Ascending aorta (tissue), 2 donors: ENCODE measurements at places on chromosomes 2 and 18. TPM values are rescaled to one million over a fixed set of nuclear protein-coding genes. Genes with fewer than 3 reads are reported as not detected.

DNA sequence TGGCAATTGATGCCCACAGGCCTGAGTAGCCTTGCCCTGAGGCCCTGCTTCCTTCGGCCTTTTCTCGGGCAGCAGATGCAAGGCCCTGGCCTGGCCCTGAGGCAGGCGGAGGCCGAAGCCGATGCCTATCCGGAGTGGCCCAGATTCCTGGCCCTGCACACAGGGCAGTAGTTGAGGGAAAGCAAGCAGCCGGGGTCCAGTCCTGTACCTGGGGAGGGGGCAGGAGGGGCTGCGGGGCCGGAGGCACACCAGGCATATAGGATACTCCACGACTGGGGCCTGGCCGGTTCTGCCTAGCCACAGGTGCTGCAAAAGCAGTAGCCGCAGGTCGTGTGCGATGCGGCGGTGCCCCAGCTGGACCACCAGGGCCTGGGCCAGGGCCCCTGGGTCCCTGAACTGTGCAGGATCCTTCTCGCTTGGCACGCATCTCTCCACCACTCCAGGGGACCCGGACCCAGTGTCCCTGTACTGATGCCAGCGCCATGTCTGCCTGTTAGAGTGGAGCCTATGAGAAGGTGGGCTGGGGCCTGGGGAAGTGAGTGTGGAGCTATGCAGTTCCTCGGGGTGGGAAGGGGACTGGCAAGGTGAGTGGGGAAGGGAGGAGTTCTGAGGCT, 1.8 kb downstream of the PRR30 start:
- DNase-seq, result no peak

- DNase-seq, result no peak
Measured at GRCh38 chr2:79375817-79376216, 137.0 kb upstream of the CTNNA2 start.

- no peak for DNase-seq
Measured at GRCh38 chr2:13128139-13128538, 411.4 kb downstream of the TRIB2 start.

- no peak for DNase-seq
Measured at GRCh38 chr18:44853430-44853829, 172.7 kb downstream of the SETBP1 start.

DNA sequence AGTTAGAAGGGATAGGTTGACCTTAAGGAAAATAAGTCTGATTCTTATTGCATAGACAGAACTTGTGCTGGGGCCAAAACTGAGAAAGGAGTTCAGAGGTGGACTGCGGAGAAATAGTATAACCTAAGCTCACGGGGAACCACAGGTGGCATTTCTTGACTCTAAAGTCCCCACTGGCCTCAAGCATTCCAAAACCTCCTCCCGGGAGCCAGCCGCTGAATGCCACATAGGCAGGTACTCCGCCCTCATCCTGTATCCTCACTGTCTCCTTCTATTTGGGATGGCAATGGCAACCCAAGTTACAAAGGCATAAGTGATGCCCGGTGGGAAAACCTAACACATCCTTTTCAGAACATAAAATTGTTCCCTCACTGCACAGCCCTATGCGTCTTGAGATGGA, 173.0 kb downstream of the SP3 start:
- DNase-seq, result no peak

GRCh38 chr2:75503048-75503607, 57.6 kb downstream of the EVA1A start:
- no peak for DNase-seq

DNA sequence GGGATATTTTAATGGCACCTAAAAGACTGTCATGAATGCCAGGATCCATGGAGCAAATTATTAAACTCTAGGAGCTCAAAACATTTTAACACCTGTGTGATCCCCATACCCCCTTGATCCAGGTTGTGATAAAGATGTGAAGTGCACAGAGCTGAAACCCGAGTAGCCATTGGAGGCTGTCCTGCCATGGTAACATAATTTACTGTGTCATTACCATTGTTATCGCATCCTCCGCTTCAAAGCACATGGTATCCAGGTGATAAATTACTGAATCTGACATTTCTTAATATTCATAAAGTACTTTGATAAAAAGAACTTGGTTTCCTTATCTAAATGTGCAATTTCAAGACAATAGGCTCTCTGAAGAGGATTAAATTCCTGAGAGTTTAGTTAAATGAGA, 109.3 kb downstream of the CHST9 start:
- no peak for DNase-seq

GRCh38 chr2:223643309-223643708, 41.1 kb upstream of the SCG2 start:
- DNase-seq, result no peak

DNA sequence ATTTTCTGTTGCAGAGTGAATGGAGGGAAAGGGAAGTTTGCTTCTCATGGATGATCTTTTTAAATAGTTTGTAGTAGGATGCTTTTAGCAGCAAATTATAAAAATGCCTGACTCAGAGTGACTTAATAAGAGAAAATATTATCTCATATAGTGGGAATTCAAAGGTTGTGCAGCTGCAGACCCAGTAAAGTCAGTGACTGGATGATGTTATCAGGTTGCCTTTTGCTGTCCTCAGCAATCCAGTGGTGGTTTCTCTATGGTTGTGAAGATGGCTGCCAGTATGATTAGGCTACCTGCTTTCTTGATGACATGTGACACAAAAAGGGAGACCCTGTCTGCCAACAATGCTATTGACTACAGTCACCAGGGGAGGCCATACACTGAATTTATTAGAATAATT, 184.8 kb downstream of the DIS3L2 start:
- no peak for DNase-seq

- no peak for DNase-seq
Measured at GRCh38 chr2:112482309-112483041, 519 bp downstream of the TTL start.

DNA sequence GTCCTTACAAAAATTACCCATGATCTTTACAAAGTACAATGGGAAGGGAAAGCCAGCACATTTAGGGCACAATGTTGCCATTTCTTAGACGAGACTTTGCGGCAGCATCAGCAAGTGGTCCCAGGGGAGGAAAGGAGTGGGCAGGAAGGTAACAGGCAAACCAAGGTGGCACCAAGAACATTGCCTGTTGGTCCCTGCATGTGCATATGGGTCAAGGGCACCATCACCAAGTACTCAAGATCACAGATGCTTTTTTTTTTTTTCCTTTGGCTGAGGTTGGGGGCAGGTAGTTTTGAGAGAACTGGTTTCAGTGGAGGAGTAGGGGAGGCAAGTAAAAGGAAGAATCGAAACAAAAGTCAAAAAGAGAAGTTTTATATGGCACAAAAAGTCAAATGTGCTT, 752 bp upstream of the CYTIP start:
- no peak for DNase-seq

- no peak for DNase-seq
Measured at GRCh38 chr18:37889963-37890362, 324.4 kb upstream of the CELF4 start.

- DNase-seq, result no peak
Measured at GRCh38 chr2:236809716-236810115, 240.1 kb downstream of the ACKR3 start.

GRCh38 chr2:11552260-11552638, 18.4 kb downstream of the GREB1 start:
- no peak for DNase-seq

DNA sequence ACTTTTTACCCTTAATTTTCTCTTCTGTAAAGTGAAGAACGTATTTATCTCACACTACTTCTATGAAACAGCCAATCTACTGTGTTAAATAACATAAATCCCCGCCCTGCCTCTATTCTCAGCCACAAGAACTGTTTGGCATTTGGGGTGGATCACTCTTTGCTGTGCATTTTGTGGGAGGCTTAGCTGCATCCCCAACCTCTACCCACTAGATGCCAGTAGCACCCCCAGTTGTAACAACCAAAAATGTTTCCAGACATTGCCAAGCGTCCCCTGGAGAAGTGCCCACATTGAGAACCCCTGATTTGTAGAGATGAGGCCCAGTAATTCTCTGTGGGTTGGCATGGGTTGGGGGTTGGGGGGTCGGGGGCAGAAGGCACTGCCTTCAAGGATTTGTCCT, 94.7 kb upstream of the BOD1L2 start:
- no peak for DNase-seq

GRCh38 chr2:127739800-127740199, 38.5 kb downstream of the SFT2D3 start:
- no peak for DNase-seq

DNA sequence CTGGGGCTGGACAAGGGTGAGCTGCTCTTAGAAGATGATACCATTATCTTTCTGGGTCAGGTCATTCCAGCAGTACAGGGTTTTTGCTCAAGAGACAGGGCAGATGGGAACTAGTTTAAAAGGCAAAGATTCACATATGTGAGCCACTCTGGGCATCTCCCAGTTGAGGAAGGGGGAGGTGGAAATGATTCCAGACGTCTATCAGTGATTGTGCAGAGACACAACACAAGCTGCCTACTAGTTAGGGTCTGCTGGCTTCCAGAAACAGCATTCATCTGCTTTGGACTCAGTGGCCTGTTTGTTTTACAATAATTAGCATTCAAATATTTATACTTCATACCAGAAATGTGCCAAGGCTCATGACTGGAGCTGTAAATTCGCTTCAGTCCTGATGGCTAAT, 32.3 kb downstream of the ST6GAL2 start:
- no peak for DNase-seq

GRCh38 chr2:226799976-226800940, 638 bp upstream of the IRS1 start:
- no peak for DNase-seq

DNA sequence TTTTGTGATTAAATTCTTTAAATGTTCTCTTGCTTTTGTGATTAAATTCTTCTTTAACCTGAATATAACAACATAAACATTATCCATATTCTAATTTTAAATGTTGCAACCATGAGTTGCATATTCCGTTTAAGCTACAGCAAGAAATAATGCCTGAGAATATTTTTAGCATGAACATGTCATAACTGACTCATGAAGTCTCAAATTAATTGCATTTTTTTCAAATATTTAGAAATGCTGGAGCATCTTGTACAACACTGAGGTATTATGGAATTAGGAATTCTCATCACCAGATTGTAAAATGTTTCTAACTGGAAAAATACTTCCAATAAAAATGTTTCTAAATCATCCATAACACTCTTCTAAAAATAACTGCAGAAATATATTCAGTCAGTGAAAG, 14.7 kb downstream of the ROCK2 start:
- DNase-seq, result no peak

DNA sequence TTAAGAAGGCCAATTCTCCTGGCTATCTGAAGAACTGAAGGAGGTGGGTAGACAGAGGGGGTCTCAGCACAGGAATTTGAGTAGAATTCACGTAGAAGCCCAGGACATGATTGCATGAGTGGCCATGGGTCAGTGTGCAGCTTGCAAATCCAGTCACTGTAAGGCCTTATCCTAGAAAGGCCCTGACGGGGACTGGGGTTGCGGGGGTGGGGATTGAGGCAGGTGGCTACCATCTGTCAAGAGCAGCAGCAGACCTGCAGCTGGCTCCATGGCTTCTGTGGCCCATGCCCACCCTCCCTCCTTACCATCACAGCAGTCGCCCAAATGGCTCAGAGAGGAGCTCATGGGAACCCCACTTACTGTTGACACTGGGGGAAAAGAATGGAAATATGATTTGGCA, 34.6 kb upstream of the SLC14A1 start:
- no peak for DNase-seq

GRCh38 chr2:235582081-235582686, 88.3 kb downstream of the AGAP1 start:
- no peak for DNase-seq

GRCh38 chr2:101295895-101296294, 12.6 kb downstream of the RNF149 start:
- DNase-seq, result no peak

GRCh38 chr2:133378928-133379549, 189.2 kb downstream of the NCKAP5 start:
- no peak for DNase-seq

DNA sequence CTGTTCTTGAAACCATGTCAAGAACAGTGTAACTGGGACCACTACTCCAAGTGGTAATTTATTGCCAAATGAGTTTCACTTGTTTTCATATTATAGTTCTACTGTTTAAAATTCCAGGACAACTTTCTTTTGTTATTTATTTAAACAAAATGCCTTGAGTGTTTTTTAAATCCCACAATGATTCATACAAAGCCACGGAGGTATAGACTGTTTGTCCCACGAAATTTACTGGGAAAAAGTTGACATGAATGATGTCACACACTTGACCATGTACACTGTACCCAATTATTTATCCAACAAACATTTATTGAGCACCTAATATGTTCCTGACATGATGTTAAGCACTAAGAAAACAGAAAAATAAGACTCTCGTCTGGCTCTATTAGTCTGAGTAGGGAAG, 243.9 kb upstream of the SIX2 start:
- DNase-seq, result no peak

Gene RAD51AP2
- not detected for total RNA-seq

Gene HSBP1L1
- total RNA-seq, result 1.3 TPM

Gene DPP4
- total RNA-seq, result 1.7 TPM

Gene MYO1B
- total RNA-seq, result 27.4 TPM

Gene KCTD18
- 17.9 TPM for total RNA-seq

Gene CD8A
- total RNA-seq, result 17.7 TPM

Gene CDH19
- 0.21 TPM for total RNA-seq

Gene TMEM178A
- total RNA-seq, result 29.5 TPM

Gene DIPK1C
- total RNA-seq, result not detected

Gene DOCK10
- 30.9 TPM for total RNA-seq
